ENCODE measurements at places on chromosomes 7 and 10.

DNA sequence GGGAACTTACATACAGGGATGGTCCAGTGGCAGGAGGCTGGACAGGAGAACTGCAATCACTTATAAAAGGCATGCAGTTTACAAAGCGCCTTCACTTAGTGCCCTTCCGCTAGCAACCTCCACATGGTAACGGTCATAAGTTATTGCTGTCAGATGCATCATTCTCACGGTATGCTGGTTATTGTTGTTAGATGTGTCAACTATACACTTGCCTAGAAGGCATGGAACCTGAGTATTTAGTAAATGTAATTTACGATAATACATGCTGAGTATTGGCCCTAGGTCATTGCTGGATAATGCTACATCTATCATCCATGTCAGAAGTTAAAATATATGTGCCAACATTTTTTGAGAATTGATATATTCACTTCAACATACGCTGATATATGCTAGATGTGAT, 155.1 kb upstream of the MBL2 start:
- no peak for DNase-seq

DNA sequence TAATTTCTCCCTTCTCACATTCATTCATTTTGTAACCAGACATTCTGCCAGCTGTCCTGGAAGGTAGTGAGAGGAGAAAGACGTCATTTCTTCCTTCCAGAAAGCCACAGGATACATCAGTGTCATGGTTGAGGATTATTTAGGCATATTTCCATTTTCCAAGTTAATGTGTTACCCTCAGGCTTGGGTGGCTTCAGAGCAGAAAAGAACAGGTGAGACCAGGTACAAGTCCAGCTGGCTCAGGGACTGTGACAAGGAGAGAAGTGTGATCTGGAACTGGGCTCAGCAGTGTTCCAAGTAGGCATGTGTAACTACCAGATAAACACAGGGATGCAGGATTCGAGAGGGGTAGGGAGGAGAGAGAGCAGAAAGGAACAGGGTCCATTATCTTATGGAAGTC, 386.9 kb downstream of the GALNT17 start:
- no peak for DNase-seq

GRCh38 chr10:29344073-29344820, 55.4 kb downstream of the LYZL1 start:
- peak; percentile 42 for DNase-seq

- no peak for DNase-seq
These were observed 85.2 kb downstream of the POLR1F start for GRCh38 chr7:19623676-19624075.

- DNase-seq: no peak
These were observed 55.2 kb upstream of the EZH2 start for GRCh38 chr7:148939128-148939755.

DNA sequence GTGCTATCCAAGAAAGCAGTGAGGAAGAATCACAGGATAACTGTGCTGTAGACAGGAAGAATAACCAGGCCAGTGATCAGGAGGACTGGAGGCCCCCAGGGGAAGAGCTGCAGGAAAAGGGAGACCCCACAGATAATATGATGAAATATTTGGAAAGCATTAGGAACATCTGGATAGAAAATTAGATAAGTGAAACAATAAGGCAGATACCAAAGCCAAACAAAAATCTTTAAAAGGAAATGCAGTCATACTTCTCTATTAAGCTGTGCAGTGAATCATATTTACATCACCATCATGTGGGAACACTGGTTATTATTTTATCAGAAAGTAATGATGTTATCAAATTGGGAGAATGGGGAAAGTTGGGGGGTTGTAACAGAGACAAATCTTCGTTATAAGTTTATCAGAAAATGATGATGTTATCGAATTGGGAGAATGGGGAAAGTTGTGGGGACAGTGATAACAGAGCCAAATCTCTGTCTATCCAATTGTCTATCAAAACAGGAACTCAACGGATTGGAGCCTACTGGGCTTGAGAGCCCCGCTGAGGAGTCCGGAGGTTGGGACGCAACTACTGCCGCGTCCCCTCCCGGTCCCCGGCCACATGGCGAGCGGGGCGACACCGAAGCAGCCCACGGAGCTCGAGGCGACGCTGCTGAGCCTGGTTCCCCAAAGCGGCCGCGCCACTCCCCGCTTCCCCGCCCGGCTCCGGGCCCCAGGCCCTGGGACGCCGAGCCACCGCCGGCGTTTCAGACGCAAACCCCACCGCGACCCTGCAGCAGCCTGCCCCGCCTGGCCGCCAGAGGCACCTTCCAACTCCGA, 14.0 kb upstream of the RALA start:
- DNase-seq: peak; percentile 73

- no peak for DNase-seq
These were observed 834.3 kb upstream of the C7orf33 start for GRCh38 chr7:147756300-147756699.

DNA sequence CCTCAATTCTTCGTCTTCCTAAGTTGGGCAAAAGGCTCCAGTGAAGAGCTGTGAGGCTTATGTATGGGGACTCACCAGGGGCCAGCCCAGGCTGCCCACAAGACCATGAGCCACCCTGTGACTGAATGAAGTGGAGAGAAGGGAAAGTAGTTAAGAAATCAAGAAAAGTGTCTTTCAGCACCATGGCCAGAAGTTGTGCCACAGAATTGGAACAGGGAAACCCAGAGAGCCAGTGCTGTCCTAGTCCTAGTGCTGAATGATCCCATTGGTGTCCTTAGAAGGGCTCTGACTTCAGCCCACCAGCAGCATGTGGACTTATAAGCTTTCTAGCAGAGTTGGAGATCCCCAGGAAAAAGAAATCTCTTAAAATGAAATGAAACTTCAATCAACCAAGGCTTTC, 37.0 kb upstream of the CCSER2 start:
- DNase-seq: peak; percentile 85

Data from iPS-NIHi11 (cell line).